ENCODE measurements at places on chromosomes 12 and 14.

- no peak for DNase-seq
Measured at GRCh38 chr14:105182296-105183020, 1.3 kb upstream of the NUDT14 start.

DNA sequence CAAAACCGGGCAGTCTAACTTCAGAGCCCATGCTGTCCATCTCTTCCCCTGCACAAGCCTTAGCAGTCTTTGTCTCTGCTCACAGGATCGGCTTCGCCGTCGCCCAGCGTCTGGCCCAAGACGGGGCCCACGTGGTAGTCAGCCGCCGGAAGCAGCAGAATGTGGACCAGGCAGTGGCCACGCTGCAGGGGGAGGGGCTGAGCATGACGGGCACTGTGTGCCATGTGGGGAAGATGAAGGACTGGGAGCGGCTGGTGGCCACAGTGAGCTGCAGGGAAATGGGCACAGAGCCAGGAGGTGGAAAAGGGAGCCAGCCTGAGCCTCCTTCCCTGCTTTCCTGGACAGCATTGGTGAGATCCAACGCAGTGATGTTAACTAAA, 14.2 kb upstream of the CARMIL3 start:
- no peak for DNase-seq

DNA sequence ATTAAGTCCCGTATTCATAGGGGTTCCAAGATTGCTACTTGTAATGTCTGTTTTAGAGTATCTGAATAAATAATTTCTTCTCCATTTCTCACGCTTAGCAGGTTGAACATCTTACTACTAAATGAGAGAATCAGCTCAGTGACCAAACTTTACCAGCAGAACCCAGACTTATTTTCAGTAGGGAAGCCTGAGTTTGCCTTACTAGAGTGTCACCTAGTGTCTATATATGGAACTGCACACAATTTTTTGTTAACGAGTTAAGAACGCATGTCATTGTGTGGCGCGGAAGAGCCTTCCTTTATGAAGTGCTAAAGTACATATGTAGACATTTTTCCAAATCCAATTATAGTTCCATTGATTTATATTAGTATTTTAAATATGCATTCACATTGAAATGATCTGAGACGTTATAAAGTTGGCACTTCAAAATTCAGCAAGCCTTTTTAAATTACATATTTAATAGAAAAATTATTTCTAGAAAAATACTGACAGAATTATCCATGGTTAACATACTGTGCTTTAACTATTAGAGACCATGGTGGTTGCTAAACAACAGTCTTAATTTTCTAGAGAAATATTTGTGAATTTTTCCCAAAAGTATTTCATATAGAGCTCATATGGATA, 88.3 kb downstream of the RPS29 start:
- DNase-seq, result peak; percentile 63

DNA sequence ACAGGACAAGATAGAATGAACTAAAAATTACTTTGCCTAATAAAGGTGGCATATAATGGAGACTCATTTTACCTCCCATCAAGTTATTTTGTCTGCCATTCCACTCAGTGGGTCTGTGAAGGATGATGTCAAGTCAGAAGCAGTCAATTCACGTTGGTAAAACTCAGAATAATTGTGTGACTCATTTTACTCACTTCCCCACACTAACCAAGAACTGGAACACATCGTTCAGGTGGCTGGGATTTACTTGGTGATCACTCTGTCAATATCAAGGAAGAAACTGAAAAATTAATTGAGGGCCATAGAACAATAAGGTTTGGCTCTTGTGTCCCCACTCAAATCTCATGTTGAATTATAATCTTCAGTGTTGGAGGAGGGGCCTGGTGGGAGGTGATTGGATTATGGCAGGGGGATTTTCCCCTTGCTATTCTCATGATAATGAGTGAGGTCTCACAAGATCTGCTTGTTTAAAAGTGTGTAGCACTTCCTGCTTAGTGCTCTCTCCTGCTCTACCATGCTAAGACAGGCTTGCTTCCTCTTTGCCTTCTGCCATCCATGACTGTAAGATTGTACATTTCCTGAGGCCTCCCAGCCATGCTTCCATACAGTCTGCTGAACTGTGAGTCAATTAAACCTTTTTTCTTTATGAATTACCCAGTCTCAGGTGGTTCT, 35.7 kb upstream of the GTF2A1 start:
- no peak for DNase-seq

DNA sequence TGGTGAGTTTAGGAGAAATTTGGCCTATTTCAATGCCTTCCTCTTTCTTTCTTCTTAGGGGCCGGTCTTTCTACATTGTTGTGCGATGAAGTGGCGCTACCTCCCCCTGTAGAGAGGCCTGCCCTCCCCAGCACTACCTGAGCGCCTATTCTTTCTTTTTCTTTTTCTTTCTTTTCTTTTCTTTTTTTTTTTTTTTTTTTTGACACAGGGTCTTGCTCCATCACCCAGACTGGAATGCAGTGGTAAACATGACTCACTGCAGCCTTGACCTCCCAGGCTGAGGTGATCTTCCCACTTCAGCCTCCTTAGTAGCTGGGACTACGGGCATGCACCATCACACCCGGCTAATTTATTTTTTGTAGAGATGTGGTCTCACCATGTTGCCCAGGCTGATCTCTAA, 136.1 kb upstream of the MAX start:
- no peak for DNase-seq

- DNase-seq, result no peak
Measured at GRCh38 chr14:80037349-80037748, 174.0 kb downstream of the DIO2 start.

Data from RPMI8226 (cell line).